ENCODE measurements at places on chromosomes 3 and 15.

DNA sequence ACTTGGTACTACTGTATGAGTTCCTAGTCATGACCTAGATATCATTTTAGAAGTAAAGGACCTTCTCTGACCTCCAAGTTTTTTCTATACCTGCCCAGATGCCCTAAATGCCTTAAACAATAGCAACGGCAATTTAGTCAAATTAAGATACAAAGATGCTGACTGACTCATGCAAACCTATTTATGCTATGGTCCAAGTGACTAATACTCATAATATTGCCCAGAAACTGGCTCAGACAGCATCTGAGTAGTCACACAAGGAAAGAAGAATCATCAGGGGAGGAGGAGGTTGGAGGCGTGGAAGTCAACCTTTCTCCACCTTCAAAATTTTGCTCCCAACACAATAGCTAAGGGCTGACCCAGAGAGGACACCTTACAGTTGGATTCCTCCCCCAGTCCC is 6.8 kb downstream of the FYCO1 start:
- no peak for DNase-seq

DNA sequence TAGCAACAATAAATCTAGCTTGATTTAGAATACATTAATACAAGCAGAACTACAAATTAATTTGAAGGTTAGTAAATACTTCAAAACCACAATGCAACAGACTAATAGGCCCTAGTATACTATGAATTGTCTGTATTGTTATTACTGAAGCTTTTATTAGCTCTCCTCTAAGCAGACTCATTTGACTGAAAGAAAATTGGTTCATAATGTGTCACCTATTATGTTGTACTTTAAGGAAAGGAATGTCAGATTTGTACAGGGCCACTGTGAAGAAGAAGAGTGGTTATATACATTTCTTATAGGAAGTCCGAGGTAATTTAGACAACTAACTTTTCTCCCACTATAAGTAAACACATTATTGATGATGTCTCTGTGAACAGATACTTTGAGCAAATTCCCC is 954.5 kb downstream of the ZPLD1 start:
- DNase-seq, result no peak

- no peak for DNase-seq
Observed at GRCh38 chr3:189057369-189057768, 114.4 kb upstream of the TPRG1 start.

DNA sequence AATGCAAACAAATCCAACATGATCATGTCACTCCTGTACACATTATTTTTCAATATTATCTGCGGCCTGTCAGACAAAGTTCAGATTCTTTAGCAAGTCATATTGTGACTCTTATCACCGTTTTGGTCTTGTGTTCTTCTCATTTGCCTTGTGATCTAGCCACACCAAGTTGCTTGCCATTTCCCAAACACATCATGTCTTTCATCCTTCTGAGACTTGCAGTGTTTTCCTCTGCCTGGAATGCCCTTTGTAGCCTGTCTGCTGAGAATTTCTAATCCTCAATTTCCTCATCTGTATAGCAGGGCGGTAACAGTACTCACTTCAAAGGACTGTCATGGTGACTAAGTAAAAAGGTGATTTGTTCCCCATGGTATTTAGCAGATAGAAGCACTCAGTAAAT is 135.0 kb downstream of the GREM1 start:
- no peak for DNase-seq
